Activated CD4-positive, alpha-beta T cell treated with anti-CD3 and anti-CD28 coated beads for 24 hours (primary cell): ENCODE measurements at places on chromosomes 2 and 18.

- DNase-seq, result no peak
Observed at GRCh38 chr2:133674433-133675331, 106.4 kb upstream of the NCKAP5 start.

GRCh38 chr18:74625157-74625556 lies 27.5 kb downstream of the ZNF407 start:
- no peak for DNase-seq

- peak; percentile 61 for DNase-seq
Observed at GRCh38 chr2:25161055-25161781, 7.2 kb downstream of the POMC start.

DNA sequence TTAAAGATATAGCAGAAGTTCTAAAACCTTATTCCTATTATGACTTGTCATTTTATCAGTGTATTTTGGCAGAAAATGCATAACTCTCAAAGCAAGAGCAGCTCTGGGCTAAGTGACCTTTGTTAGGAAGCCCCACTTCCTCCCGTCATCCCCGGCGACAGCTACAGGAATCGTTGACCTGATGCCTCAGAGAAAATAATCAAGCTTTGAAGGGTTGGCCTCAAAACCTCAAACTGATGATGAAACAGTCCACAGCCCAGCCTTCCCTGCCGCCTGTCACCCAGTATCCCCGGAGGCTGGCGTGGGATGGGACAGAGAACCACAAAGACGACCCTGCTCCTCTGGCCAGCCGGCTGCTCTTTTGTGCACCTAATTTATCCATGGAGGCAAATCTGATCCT lies 65.3 kb downstream of the KCNF1 start:
- DNase-seq, result no peak

- DNase-seq, result peak; percentile 45
Observed at GRCh38 chr18:44725300-44726058, 44.8 kb downstream of the SETBP1 start.

- no peak for DNase-seq
Observed at GRCh38 chr2:175401956-175402469, 220.5 kb upstream of the ATP5MC3 start.

GRCh38 chr2:32627441-32627813 lies 423 bp upstream of the TTC27 start:
- no peak for DNase-seq

- DNase-seq, result no peak
Observed at GRCh38 chr2:159140070-159140769, 146.3 kb downstream of the WDSUB1 start.

- DNase-seq, result no peak
Observed at GRCh38 chr2:29063056-29063455, 11.3 kb downstream of the PCARE start.
